ENCODE measurements at places on chromosomes 1 and 21.
A peak's percentile ranks its signal among the peaks of the same experiment; 100 is the strongest.

DNA sequence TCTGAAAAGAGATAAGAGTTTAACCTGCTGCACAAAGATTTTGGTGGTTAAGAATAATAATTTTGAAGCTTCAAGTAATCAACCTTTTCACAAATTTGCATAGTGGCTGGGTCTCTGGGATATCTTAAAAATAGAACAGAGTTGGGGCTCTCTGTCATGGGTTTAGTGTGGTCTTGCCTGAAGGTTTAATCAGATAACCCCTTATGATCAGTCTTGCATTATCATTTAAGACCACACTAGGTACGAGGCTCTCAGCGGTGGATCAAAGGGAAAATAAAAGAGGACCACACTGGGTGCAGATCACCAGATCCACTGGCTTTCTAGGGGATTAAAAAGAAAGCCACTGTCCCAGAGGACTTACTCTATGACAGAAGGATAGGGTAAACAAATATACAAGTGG, 19.5 kb downstream of the LRRC8C start:
- no peak for DNase-seq

DNA sequence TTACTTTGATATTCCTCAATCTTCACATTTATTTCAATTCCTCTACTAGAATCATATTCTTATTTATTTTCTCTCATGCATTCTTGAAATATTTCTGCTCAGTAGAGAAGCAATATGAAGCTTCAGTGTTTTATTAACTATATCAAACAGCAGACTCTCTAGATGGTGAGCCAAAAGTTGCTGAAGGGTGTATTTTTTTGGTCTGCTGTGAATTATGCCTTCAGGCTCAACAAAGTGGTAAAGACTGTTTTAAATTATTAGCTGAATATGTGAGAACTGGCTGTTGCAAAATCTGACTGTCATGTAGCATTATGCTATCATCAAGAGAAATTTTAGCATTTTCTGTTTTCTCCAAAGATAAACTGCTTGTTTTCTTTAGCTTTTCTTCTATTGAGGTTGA, 24.9 kb upstream of the CDC42BPA start:
- no peak for DNase-seq

DNA sequence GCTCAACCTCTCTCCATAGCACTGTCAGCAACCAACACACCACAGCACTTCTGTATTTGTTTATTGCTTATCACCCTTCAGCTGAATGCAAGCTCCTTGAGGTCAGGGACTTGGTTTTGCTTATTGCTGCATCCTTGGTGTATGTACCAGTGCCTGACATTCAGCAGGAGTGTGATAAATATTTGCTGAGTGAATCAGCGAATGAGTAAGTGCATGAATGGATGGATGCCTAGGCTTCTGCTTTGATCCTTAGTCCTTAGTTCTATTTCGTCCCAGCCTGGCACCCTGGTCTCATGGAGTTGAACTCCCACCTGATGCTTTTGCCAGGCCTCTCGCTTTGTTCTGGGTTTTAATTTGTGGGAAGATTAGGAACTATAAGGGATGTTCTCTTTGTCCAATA, 88.2 kb downstream of the ZSCAN20 start:
- DNase-seq: no peak

- no peak for DNase-seq
Observed at GRCh38 chr1:156002188-156002911, 18.4 kb downstream of the SSR2 start.

- peak; percentile 81 for DNase-seq
Observed at GRCh38 chr1:39845569-39846566, 37.4 kb downstream of the TRIT1 start.

DNA sequence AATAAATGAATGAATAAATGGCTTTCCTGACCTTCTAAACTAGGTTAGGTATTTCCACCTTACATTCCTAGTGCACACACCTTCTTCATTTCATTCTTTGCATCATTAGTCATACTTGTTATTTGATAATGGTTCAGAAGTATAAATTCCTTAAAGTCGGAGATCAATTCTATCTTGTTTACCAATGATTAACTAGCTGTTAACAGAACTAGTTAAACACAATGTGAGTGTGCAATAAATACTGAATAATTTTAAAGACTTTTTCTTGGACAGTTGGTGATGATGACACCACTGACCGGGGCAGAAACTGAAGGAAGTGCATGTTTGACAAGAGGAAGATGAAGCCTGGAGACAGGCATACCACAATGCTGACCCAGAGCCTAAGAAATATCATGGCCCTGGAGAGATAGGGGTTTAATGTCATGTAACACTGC, 207.1 kb upstream of the DEPDC1 start:
- DNase-seq: no peak

DNA sequence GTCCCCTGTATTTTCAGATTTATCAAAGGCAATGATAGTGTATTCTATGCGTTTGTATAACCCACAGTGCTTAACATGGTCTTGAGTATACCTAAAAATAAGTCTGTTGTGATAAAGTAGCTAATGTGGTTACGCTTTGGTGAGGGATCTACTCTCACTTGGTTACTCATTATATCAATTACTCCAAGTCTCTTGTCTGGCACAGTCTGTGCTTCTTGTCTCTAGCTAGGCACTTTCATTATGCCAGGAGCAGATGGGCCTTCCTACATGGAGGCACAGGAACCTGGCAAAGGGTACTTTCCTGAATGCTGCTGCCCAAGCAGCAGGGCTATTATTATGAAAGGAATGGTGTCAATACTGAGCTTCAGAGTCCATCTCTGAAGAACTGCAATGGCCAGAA, 4.2 kb upstream of the PTPN22 start:
- DNase-seq: no peak

- DNase-seq: no peak
Observed at GRCh38 chr1:34398916-34399275, 222.2 kb downstream of the C1orf94 start.

GRCh38 chr1:65420590-65421350, at the start of the genes LEPR and LEPROT:
LEPR (plus strand) TSS chr1:65420668; CDS start chr1:65565566, 144,898 bp downstream.
LEPROT (plus strand) TSS chr1:65420668; CDS start chr1:65420725, 57 bp downstream.
- no peak for DNase-seq

DNA sequence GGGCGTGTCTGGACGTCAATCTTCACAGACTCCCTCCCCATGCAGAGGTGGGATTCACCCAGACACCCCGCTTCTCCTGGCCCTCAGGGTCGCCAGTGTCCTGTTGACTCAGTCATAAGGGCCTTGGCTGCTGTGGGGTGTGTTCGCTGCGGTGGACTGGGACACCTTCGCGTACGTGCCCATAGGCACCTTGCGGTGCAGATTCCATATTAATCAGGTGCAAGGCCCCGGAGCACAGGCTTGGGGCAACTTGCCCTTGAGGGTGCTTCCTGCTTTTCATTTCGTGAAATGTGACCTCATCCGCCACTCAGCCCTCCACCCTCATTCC, 398 bp upstream of the SLC30A10 start:
- DNase-seq: no peak

DNA sequence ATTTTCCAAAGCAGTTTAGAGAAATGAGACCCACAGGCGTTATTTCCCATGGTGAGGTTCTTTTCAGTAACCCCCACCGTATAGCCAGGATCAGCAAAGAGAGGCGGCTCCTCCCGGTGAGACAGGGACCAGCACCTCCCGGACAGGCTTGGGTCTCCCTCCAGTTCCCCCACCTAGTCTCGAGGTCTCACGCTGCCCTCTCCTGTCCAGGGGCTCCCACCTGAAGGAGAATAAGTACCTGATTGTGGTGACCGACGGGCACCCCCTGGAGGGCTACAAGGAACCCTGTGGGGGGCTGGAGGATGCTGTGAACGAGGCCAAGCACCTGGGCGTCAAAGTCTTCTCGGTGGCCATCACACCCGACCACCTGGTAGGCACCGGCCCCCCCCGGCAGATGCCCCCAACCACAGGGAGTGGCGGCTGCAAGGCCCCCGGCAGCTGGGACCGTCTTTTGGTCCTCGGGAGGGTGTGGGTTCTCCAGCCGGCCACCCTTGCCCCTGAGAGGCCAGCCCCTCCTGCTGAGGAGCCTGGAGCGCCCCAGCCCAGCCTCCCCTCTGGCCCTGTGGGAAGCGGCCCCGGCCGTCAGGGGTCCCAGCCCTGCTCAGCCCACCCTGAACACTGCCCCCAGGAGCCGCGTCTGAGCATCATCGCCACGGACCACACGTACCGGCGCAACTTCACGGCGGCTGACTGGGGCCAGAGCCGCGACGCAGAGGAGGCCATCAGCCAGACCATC, 4.9 kb downstream of the COL6A1 start:
- DNase-seq: no peak

GRCh38 chr1:7495962-7496361, 275.1 kb upstream of the VAMP3 start:
- no peak for DNase-seq

DNA sequence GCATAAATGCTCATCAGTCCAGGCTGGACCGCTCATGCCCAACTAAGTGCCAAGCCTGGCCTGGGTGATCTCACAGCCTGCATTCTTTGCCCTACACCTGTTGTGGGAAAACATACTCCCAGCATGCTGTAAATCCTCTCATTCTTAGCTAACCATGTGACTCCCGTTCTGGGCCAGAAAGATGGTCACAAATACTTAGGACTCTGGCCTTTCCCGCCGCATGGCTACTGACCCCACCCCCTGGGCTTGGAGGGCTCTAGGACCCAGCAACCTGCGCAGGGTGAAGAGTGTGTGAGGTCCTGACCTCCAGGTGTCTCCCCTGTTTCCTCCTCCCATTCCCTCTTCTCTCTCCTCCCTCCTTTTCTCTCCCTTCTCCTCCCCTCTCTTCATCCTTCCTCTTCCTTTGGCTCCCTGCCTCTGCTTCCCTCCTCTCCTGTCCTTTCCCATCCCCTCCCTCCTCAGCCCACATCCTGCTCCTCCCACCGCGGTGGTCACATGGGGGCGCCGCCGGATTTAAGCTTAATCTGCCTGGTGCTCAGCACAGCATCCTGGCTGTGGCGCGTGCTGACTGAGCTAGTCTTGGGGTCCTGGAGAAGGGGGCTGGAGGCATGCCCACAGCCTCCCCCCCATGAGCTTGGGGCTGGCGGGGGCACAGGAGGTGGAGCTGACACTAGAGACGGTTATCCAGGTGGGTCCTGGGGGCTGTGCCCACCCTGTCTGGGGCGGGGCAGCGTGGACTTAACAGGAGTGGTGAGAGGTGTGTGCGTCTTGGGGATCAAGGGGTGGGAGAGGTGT, at the start of gene CROCC:
CROCC (plus strand) TSS at position 541 of the 795 bp plus-strand sequence; CDS start at position 629, 88 bp downstream.
- DNase-seq: peak; percentile 84

GRCh38 chr21:17003763-17004373, 509.0 kb upstream of the CXADR start:
- no peak for DNase-seq

- no peak for DNase-seq
Observed at GRCh38 chr1:182668521-182669054, 15.8 kb downstream of the RGS8 start.

GRCh38 chr1:234730770-234731568, 121.0 kb upstream of the IRF2BP2 start:
- DNase-seq: peak; percentile 72

DNA sequence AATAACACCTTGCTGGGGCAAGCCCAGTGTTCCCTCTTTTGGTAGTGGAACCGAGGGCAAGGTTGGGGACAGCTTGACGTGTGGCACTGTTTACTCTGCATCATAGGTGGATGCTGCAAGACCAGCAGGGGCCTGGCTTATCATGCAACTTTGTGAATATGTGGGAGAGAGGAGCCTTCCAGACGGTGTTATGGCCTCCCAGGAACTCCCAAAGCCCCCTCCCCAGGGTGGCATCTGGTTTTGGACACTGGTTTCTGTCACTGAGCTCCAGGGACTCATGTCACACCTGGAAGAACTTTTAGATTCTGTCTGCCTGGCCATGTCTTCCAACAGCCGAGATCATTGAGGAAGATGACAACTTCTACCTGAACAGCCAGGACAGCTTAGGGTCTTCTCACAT, 1.4 kb upstream of the TLR5 start:
- DNase-seq: no peak

- no peak for DNase-seq
Observed at GRCh38 chr1:184629266-184629665, 125.4 kb downstream of the EDEM3 start.

- no peak for DNase-seq
Observed at GRCh38 chr1:180137776-180138175, 16.9 kb upstream of the QSOX1 start.

GRCh38 chr1:208074353-208074752, 163.4 kb upstream of the CD34 start:
- DNase-seq: no peak

DNA sequence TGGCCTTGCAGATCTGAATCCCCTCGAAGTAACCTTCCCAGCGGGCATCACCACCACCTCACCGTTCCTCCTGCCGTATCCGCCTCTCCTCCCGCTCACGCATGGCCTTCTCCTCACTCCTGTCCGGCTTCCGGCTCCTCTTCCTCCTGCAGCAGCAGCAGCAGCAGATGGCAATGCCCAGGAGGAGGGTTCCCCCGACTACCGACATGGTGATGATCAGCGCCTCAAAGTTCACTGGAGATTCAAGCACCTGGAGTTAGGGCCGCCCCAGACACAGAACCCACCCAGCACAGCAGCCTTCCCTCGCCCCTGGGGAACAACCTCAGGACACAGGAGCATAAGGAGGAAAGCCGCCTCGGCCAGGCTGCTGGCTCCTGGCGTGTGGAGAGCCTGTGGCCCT, 17.4 kb downstream of the PTTG1IP start:
- DNase-seq: no peak

Data from activated CD8-positive, alpha-beta memory T cell treated with anti-CD3 and anti-CD28 coated beads, Interleukin-2, amount 50 U/mL, for 48 hours (primary cell).